ENCODE measurements at places on chromosomes 2 and 18.

- no peak for DNase-seq
These were observed 38.2 kb downstream of the GPD2 start for GRCh38 chr2:156474401-156474800.

- DNase-seq: no peak
These were observed 421.4 kb downstream of the NCKAP5 start for GRCh38 chr2:133146893-133147292.

DNA sequence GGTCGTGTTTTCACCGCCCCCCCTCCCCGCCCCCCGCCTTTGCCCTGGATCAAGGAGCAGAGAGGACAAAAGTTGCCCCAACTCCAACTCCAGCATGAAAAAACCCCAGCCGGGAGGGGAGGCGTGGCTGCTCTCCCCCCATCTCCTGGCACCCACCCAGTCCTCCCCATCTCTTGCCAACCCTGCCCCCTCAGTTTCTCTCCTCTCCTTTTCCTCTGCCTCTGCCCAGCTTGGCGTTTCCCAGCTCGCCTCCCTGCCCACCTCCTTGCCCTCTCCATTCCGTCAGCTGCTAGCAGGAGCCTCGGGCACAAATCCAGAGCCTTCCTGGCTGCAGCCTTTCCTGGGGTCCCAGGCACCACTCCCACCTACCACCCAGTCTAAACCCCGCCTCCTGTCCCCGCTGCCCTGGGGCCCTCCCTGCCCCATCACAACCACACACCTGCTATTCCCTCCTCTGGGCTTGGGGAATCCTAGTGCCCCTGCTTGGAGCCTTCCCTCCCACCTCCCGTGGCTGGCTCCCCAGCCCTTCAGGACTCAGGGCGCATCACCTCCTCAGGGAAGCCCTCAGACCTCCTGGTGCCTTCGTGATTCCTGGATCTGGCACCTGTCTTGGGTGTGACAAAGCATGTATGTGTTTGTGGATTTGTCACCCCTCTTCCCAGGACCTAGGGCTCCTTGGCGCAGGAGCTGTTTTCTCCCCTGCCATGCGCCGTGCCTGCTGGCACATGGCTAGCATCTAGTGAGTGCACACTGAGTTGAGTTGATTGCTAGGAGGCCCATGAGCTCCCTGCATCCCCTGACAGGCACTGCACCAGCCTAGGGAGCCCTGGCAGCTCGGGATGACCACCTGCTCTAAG, 209.1 kb downstream of the TFCP2L1 start:
- DNase-seq: peak; percentile 17

DNA sequence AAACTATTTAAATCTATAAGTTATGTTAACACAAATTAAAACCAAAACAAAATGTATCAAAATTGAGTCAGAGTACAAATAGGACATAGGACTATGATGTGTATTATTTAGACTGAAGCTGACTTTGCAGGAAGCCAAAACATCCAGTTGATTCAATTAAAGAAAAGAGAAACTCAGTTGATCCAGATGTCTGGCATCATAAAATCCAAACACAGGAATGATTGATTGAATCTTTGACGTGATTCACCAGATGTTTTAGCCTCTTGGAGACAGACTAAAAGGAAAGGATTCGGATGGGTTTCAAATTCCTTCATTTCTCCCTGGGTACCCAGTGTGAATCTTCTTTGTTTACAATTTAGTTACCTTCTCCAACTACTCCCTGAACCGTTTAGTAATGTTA, 272.9 kb downstream of the IRS1 start:
- DNase-seq: no peak

DNA sequence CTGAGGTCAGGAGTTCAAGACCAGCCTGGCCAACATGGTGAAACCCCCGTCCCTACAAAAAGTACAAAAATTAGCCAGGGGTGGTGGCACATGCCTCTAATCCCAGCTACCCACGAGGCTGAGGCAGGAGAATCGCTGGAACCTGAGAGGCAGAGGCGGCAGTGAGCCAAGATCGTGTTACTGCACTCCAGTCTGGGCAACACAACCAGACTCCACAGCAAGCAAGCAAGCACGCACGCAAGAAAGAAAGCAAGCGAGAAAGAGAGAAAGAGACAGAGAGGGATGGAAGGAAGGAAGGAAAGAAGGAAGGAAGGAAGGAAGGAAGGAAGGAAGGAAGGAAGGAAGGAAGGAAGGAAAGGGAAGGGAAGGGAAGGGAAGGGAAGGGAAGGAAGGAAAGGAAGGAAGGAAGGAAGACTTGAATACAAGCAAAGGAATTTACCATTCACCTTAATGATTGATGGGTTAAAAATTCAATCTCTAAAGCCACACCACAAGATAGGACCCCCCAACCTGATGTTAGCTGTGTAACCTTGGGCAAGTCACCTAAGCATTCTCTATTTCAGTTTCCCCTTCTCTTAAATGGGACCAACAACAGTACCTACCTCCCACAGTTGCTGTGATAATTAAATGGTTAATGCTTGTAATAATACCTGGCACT, 181.7 kb downstream of the ATAD2B start:
- DNase-seq: no peak

DNA sequence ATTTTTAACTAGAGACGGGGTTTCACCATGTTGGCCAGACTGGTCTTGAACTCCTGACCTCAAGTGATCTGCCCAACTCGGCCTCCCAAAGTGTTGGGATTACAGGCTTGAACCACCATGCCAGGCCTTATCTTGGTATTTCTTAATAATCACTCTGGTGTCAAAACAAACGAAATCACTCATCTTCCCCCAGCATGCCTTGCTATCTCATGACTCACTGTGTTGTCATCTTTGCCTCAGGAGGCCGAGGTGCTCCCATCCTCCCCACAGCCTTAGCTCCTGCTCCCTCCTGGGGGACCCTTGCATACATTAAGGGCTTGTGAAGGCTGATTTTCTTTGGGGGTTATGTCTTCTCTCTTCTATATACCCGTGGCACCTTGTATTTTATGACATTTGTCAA, 250.1 kb upstream of the DPP10 start:
- no peak for DNase-seq

DNA sequence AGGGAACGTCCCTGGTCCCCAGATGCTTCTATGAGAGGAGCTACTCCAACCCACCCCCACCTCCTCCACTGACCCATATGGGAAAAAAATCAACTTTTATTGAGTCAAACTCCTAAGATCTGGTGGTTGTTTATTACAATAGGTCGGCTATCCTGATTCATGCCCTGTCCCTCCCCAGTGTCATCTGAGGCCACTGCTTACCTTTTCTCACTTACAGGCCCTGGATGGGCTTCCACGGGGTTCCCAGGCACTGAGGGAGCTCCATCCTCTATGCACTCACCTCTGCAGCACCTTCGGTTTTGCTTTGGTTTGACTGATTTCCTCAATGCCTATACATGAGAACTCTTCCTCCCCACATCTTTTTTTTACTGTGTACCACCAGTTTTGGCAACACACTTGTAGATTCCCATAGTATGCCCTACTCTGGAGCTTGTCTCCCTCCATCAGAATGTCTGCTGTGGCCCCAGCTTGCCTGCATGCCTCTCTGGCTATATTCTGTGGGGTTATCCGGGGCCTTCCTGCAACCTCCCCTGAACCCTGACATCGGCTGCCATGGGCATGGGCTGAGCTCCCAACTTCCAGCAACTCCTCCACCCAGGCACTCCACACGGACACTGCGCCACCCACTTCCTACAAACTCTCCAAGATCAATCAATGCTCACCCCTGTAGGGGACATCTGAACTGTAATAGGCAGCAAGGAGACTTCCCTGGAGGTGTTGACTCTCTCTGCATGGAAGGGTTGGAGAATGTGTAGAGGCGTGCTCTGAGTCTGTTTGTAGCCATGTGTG, 236.1 kb downstream of the VAPA start:
- no peak for DNase-seq

DNA sequence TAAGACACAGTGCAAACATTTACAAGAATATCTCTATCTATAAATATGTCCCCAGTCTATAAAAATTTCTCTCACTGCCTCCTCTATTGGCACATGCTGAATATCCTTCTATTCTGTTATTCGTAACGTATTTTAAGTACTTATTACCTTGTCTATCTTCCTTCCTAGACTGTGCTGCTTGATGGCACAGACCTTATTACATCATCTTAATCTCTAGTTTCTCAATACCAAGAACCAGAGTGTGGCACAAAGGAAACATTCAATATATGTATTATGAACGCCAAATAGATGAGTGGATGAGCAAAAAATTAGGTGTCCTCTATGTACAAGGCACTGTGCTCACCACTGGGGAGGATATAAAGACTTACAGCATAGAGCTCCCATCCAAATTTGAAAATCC, 282.8 kb downstream of the NBAS start:
- no peak for DNase-seq

DNA sequence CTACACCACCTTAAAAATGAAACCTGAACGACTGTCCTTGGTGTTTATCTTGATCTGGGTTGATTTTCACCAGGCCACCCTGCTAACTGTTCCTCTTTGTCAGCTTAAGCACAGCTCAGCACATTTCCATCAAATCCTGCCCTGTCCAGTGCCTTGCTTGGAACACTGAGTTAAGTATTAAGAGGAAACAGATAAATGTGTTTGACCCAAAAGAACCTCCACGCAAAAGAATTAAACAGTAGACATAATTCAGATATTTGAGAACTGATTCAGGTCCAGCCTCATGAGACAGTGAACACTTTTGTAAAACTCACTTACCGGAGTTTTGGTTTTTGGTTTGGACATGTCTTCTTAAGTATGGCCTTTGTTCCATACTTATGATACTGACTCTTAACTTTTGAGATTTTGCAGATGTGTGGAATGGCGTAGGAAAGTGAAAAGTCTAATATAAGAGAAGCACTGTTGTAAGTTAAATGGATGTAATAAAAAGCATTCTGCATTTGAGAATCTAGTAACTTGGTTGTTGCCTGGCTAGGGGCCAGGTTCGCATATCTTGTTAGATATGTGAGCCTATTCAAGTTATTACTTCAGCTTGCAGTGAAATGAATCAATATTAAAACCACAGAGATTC, 88.9 kb upstream of the SERPINE2 start:
- no peak for DNase-seq

GRCh38 chr2:68317971-68318913, 1.5 kb downstream of the CNRIP1 start:
- DNase-seq: peak; percentile 65

DNA sequence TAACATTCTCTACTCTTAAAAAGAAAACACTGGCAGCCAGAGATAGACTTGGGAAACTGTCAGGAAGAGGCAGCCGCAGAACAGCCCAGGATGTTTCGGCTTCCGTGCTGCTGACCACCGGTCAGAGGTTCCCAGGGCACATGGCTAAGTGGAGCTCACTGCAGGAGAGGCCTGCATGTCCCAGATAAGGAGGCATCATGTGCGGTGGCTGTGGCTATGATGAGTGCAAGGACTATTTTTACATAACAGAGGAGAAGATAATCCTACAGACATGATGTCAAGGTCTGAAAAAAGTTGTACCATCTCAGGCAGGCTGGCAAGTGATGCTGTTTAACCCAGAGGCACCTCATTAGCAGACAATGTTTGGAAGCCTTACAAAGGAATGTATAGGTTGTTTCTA, 252.3 kb downstream of the CYRIA start:
- DNase-seq: no peak

GRCh38 chr2:12723736-12724463, 7.2 kb downstream of the TRIB2 start:
- no peak for DNase-seq

DNA sequence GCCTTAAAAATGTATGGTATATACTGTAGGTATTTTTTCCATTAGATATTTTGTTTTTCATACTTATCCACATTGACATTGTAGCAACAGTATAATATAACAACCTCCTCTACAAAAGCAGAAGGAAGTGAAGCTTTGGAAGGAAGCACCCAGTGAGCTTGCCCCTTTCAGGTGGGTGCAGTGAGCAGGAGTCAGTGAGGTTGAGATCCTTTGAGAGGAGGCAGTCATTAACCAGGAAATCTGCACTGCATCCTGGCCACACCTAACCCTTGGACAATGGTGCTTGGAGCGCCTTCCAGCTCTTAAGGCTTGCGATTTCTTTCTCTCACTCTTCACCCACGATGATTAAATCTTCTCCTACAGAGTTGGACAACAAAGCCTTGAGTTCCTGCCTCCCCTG, 13.9 kb downstream of the IL37 start:
- no peak for DNase-seq
